D341Med (cell line): ENCODE measurements at places on chromosomes 2 and 18.

DNA sequence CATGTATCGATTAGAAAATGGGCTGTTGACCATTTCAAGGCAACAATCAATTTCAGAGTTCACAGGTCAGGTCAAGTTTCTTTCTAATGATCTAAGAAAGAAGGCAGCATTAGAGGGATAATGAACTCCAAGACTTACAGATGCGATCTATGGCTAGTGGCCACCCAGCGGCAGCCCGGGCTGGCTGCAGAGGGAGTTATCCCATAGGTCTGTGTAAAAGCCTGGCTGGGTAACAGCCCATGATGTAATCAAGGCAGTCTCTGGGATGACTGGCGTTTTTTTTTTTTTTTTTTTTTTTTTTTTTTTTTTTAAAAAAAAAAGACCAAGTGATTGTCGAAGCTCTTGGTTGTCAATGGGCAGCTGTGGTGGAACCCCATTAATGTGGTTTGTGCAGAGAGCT lies 171.1 kb upstream of the SKOR2 start:
- DNase-seq, result no peak

DNA sequence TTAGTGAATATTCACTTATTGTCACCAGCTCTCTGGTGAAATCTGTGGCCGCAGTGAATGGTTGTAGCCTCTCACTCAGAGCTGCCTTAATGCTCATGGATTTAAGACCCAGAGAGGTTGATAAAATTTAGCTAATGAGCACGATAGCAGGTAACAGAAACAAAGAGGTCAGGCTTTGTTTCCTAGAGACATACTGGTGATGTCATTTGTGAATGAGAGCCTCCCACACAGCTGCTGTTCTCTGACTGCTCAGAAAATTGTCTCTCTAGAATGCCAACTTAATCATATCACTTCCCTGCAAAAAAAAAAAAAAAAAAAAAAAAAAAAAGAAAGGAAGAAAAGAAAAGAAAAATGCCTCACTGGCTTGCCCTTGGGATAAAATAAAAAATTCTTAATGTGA lies 411.7 kb upstream of the MYT1L start:
- no peak for DNase-seq

DNA sequence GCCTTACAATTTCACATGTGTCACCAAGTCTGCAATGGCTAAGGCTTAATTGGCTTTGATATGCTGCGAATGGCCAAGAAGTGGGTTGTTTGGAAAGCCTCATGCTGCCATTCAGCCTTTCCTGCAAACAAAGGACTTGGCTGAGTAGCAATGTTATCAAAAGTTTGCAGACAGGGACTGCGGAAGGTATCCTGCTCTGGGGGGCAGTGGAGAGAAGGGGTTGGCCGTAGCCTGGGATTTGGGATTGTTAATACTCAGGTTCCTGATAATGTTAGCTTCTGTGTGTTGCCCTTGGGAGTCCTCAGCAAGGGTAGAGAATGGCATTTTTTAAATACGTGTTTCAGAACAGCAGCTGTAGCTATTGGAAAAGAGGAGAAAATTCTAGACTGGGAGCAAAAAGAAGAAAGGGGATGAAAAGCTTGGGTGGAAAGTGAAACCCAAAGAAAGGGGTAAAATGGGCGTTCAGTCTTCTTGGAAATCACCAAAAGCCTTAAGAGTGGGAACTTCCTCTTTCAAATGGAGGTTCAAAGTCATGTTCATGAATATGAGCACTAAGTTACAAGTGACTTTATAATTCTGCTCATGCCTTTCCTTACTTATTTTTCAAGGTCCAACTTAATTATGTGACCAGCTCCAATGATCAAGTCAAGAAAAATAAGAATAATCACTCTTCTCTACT lies 325.1 kb downstream of the RNF144A start:
- DNase-seq, result no peak

DNA sequence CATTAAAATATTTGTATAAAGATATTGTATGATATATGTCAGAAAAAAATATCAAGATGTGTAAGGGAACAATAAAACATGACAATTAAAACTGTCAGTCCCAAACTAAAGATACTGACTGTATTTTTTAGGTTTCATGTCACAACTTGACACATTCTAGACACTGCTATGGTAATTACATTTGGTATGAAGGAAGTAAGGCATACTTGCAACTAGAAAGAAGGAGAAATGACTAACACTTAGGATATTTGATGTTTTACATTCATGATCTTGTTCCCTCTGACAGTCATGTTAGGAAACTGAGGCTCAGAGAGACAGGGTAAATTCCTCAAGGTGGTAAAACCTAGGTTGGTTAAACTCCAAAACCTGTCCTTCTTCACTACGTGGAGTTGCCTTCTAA lies 68.3 kb downstream of the TMEFF2 start:
- no peak for DNase-seq

DNA sequence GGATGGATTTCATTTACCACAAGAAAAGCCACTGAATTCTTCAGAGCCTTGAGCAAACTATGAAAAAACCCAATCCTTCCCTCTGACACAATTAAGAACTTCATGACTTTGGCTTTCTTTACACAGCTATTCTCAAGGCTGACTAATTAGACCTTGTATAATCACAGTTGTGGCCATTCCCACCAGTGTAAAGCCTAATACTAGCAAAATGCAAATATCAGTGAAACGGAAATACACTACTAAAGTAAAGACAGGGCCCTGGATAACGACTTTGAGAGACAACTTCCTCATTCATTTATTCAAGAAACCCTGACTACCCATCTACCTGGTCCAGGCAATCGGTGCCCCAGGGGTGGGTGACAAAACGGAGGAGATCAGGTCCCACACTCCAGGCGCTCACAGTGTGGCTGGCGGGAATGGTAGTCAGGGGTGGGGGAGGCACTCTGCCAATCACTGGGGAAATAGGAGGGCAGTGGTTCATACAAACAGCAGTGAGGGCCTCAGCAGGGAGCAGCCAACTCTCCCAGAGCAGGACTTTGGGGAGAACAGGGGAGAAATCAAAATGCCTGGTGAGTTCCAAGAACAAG lies 28.1 kb downstream of the TMEM163 start:
- DNase-seq, result no peak

DNA sequence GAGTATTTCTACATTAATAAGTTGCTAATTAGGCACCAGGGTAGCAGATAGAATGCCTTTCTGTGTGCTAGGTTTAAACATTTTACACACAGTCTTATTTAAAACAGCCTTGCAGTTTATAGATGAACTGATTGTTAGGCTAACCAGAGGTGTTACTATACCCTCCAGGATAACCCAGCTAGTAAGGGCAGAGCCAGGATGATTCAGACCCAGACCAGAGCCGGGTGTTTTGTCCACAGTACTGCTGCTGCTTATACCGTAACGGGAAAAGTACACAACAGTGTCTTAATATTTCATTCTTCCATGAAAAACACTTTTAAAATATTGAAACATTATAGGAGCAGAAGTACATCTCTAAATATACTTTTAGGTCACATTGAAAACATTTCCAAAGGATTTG lies 82.7 kb downstream of the MALT1 start:
- no peak for DNase-seq

GRCh38 chr2:110870545-110870944 lies 138.2 kb downstream of the ACOXL start:
- DNase-seq, result no peak

DNA sequence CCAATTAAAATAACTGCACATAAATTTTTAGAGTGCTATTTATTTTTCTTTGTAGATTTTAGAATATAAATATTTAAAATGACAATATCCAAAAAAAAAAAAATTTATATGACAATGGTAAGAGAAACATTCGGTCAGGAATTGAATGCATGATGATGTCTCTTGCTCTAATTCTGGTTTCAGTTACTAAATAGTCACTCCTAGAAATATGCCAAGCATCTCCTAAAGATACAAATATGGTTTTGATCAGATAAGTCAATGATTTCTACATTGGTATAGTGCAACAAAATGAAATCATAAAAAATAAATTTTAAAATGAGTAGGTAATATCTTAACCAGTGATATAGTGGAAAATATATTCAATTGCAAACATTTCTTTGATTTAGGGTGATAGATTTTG lies 95.9 kb upstream of the ACKR3 start:
- DNase-seq, result no peak

DNA sequence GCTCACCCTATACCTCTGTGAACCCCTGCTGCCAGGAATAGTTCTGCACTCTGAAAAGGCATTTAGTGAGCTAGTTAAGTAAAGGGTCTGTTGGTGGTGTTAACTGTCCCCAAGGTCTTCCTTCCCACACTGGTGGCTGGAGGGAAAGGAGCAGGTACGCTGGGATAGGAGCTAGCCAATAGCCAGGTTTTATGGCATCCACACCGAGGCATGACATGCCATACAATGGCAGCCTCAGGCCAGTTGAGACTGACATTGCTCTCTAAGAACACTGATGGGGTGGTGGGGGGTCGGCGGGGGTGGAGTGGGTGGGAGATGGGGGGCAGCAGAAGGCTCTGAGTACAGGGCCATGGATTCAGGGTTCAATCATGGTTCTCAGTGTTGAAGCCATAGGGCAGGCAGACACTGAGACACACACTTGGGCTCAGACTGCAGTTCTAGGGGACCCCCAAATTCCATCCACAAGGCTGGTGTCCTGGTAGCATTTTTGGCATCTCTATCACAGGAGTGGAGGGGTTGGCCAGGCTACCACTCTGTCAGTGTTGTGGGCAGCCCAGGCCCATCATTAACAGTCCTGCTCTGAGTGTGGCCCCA lies 136.0 kb downstream of the CTIF start:
- DNase-seq, result no peak

- no peak for DNase-seq
Observed at GRCh38 chr2:47662552-47662951, 120.4 kb upstream of the MSH6 start.
